CD4-positive, alpha-beta T cell treated with Interferon alpha-2 for 1 hour (primary cell): ENCODE measurements at places on chromosomes 7 and 10.

DNA sequence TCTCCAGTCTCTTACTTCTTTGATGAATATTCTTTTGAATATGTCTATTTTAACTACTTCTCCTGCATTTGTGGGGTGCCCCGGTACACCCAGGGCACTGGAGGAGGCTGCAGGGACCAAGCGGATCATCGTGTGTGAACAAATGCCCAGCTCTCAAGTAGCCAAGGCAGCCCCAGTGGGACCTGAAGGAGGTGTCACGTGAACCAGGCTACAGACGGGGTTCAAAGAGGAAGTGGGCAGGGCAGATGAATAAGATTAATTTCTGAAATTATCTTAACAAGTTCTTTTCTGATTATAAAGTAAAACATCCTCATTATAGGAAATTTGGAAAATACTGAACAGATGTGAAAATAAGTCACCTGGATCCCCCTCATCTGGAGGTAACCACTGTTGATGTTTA lies 78.4 kb upstream of the DUSP5 start:
- DNase-seq, result no peak

- DNase-seq, result no peak
These were observed 30.1 kb downstream of the INSIG1 start for GRCh38 chr7:155327590-155328320.

DNA sequence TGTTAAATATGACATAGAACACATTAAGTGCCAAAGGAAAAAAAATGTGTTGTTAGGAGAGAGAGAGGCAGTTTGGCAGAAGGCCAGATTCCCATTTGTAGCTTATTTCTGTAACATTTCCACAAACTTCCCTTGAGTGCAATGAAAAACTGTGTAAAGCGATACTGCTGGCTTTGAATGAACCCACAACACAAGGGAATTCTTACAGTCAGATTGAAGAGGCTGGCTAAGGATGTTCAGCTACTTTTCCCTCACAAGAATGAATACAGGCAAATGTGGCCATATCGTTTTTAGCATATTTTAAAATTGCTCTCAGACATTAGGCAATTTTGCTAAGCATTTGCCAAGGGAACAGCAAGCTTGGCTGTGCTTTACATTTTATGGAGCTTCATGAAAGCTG lies 614.1 kb upstream of the FZD8 start:
- no peak for DNase-seq

DNA sequence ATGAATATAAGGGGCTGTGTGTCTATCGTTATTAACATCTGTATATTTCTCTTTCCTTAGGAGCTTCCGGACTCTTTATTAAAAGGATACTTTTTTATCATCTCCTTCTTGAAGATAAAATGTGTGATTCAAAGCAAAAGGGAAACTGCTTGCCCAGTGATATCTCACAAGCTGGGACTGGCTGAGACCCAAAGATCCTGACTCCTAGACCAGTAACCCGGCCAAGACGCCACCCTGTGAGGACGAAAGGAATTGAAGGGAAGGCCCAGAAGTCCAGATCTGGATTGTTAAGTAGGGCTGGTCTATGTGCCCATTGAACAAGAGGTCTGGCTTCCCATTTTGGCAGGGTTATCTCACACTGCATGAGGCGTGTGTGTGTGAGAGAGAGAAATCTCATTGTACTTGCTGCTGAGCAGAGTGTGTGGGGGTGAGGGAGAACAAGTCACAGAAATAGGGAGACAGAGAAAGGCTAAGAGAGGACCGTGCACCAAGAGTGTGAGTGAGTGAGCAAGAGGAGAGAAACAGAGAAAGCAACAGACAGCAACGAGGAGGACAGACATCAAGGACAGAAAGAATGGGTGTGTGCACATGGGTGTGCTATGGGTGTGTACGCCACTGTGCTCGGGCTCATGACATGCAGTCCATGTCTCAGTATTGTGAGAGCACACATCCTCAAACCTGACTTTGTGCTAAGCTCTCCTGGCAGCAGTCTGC lies 75.4 kb downstream of the PLXNA4 start:
- no peak for DNase-seq

GRCh38 chr7:19177269-19177668 lies 32.0 kb upstream of the FERD3L start:
- DNase-seq, result no peak

GRCh38 chr10:127853868-127854768 lies 38.6 kb downstream of the CLRN3 start:
- DNase-seq, result peak; percentile 46

DNA sequence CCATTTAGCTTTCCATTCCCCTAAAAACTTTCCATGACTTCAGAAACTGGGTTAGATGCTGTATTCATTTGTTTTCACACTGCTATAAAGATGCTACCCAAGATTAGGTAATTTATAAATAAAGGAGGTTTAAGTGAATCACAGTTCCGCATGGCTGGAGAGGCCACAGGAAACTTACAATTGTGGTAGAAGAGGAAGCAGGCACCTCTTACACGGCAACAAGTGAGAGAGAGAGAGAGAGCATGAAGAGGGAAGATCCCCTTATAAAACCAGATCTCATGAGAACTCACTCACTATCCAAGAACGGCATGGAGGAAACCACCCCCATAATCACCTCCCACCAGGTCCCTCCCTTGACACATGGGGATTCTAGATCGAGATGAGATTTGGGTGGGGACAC lies 336.8 kb downstream of the TFEC start:
- DNase-seq, result no peak

- no peak for DNase-seq
These were observed 22.8 kb upstream of the MALSU1 start for GRCh38 chr7:23276376-23276775.

DNA sequence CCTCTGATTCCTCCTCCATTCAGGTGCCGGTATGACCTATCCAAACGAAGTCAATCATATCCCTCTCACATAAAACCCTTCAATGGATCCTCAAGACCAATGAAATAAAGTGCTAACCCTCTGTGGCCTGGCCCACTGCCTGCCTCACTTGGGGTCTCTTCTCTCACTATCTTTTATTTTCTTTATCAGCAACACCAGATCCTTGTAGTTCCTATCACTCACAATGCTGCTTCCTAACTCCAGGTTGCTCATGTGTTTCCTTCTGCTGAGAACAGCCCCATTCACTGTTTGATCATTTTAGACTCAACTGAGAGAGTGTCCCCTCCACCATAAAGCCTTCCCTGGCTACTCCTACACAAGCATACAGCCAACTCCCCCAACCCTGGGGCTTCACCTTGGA lies 180.6 kb downstream of the DOCK4 start:
- no peak for DNase-seq

DNA sequence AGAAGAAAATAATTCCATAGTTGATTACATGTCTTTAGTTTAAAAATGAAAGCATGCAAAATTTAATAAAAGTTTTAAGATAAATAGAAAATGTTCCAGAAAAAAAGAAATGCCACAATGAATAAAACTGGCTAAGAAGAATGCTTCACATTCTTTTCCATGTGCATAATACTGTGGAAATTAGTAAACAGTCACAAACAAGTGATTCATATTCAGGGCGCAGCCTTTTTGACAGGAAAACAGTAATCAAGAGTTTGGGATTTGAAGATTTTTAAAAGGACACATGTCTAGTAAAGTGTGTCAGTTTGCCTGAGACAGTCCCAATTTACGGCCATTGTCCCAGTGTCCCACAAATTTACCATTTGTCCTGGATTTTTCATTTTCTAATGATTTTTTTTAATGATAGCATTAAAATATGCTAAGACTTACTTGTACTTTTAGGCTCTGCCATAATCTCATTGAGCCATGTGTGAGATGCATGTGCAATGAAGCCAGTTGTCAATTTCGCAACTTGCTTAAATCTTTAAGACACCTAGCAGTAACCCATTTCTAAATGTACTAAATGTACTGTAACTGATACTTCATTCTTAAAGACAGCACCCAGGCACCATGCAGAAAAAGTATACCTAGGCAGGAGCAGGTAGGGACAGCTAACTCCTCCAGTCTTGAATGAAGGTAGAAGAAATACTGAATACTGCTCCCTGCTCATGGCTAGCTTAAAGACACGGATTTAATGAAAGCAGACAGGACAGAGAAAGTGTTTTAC lies 46.9 kb downstream of the ZNF438 start:
- no peak for DNase-seq

- no peak for DNase-seq
These were observed 9.1 kb downstream of the TRIM56 start for GRCh38 chr7:101094376-101094775.

GRCh38 chr7:131878777-131879176 lies 322.3 kb upstream of the PODXL start:
- DNase-seq, result no peak

DNA sequence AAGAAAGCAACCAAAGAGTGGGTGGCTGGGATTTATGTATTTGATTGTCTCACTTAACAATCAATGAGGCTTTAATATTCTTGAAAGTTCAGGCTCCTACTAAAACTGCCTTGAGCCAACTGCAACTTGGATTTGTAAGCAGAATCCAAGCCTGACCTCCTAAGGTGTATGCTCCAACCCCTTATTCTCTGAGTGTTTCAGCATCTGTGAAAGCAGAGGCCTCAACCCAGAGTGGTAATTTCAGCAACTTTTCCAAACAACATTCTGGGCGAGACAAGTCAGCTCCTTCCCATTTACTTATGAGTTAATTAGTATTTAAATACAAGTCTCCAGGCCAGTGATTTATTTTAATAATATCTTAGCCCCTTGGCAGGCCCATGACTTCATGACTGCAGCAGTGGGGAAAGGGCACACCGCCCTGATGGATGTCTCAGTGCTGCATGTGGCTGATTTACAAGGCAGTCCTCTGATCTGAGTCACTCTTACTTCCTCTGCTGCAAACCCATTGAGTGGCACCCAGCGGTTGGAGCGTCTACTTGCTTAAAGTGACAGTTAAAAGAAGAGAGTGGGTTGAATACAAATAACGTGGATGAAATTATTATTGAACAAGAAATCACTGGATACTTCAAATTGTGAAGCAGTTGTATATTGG lies 209.1 kb downstream of the TRIL start:
- peak; percentile 16 for DNase-seq
